ENCODE measurements at places on chromosomes 3 and 15. TPM values are rescaled to one million over a fixed set of nuclear protein-coding genes. Genes with fewer than 3 reads are reported as not detected.

DNA sequence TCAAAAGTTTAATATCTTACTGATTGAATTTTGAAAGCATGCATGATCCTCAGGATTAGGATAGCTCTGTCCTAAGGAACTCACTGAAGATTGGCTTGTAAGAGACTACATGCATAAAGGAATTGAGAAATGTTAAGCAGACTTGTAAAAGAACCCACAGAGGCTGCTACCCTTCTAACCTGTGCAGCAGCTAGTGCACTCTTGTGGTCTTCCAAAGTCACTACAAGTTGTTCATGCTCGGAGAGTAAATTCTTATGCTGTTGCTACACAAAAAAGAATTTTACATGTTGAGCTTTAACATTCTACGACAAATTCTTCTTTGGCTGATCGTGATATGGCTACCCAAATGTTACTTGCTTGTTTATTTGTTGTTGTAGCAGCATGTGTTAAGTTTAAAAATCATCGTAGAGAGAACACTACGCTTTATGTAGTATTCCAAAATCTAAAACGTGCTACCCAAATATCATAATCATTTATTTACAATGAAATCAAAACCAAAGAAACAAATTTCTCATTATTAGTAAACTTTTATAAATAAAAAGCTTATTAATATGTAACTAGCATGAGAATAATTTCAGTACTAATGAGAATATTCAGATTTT lies 55.0 kb downstream of the GOLIM4 start:
- ATAC-seq, result no peak

- no peak for ATAC-seq
Observed at GRCh38 chr3:141870091-141870687, 6.3 kb upstream of the ATP1B3 start.

FSIP1 gene
- total RNA-seq, result 0.34 TPM

- no peak for ATAC-seq
Observed at GRCh38 chr3:103112273-103112672, 677.5 kb downstream of the ZPLD1 start.

MST1R gene
- 0.74 TPM for total RNA-seq

ANKDD1A gene
- total RNA-seq, result 10.1 TPM

- ATAC-seq, result no peak
Observed at GRCh38 chr15:70049701-70050301, 47.9 kb downstream of the TLE3 start.

DNA sequence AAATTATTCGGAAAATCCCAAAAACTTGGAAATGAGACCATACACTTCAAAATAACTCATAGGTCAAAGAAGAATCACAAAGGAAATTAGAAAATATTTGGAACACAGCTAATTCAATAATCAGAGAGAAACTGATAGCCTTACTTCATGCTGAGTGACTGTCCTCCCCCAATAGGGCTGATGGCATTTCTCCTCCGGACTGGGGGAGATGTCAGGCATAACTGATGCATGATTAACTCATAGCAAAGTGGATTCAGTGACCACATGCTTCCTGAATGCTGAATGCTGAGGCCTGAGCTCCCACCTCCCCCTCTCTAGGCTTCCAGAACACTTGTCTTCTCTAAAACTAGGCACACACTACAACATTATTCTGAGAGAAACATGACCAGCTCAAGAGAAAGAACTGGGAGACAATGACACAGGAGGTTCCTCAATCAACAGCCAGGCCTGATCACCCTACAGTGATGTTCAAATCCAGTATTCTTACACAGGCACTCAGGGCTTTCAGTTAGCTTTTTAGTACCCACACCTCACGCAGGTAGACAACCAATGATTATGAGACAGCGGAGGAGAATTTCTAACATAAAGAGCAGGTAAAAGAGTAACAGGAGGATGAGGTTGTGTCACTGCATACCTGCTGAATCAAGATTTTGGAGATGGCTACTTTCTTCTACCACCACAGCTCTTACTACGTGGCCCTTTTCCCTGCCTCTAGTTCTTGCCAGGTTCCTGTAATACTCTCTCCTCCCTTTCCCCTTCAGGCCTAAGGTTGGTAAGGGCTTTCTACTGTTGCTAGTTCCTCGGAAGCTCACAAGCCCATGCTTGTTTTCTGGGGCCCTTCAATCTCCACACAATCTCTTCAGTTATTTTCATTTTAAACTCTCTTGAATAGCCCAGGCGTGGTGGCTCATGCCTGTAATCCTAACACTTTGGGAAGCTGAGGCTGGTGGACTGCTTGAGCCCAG lies 96.1 kb downstream of the FMN1 start:
- no peak for ATAC-seq

MKRN2OS gene
- not detected for total RNA-seq

SIAH2 gene
- total RNA-seq, result 92.4 TPM

- ATAC-seq, result no peak
Observed at GRCh38 chr15:70327856-70328678, 230.3 kb upstream of the TLE3 start.

DNA sequence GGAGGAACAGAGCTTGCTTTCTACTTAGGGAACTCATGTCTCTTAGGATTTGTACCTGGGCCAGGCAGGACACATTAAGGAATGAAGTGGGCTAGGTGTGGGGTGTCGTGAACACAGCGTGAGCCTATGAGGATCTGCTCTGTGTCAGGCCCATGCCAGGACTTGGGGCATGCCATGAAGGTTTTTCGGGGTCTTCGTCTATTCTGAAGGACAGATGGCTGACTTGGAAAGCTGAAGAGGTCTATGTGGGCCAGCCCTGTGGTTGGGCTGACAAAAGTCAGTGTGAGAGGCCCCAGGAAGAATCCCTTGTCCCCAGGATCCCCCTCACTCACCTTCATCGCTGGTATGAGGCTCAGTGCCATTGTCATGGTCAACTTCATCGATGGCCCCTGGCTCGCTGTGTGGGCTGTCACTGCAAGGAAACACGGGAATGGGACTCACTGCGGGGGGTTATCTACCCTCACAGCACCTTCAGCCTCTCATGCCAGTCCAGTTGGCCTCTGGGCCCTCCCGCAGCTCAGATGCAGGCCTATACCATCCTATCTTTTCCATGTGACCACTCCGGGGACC lies 46.8 kb upstream of the RAD18 start:
- ATAC-seq, result no peak

SAXO2 gene
- total RNA-seq, result not detected

GRCh38 chr3:52237657-52238172 lies 1.2 kb downstream of the TWF2 start:
- no peak for ATAC-seq

OCA2 gene
- not detected for total RNA-seq

DNA sequence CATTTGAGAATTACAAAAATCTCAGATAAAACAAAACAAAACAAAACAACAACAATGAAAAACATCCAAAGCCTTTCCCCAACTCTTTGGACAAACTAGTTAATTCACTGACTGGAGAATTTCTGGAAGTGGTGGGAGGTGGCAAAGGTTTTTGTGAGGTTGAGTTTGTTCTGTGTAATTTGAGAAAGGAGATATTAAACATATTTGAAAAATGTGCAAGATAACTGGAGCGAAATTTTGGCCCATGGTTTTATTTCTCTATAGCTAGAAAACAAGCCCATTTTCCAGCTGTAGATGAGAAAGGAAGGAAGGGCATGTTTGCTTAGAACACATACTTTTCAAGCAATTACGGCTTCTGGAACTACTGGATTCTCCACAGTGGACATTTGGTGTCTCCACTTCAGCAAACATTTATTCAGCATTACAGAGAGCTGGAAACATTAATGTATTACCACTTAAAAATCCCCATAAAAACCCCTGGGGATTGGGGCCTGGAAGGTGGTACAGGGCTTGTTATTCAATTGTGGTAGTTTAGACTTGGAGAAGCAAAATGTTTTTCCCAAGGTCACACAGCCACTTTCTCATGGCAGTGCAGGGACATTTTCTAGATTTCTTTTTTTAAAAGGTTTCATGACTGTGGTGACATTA lies 135.8 kb downstream of the THSD4 start:
- no peak for ATAC-seq

GRCh38 chr15:42083916-42084315 lies 10.4 kb downstream of the PLA2G4D start:
- ATAC-seq, result no peak

CPLX3 gene
- 0.19 TPM for total RNA-seq

GRCh38 chr3:152317956-152318355 lies 49.2 kb downstream of the MBNL1 start:
- ATAC-seq, result peak; percentile 62

GRCh38 chr15:81473177-81473576 lies 99.2 kb upstream of the TMC3 start:
- no peak for ATAC-seq

GRCh38 chr3:70069557-70069956 lies 70.0 kb downstream of the SAMMSON start:
- ATAC-seq, result no peak

DNA sequence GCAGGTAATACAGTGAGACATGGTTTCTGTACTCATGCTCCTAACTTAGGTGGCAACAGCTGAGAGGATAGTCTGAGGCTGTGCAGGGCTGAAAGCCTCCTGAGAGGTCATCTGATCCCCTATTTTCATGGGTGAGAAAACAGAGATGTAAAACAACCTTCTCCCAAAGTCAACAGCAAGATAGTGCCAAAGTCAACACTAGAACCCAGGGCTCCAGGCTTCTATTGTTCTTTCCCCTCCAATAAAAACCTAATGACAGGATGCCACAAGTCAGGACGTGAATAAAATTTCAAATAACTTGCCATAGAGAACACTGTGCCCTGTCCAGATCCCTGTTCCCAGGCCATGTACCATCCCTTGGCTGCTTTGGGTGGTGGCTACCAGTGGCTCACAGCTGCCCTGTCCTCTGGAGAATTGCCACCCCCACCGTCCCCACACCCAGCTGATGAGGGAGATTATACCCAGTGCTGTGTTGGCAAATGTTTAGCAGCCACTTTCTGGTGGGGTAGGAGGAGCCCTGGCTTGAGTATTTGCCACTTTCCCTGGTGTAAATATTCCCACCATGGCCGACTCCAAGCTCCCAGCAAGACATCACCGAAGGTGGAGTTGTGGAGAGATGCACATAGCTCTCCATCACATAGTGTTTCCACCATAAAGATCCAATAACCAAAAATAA lies 54.8 kb downstream of the SRGAP3 start:
- ATAC-seq, result no peak

DNA sequence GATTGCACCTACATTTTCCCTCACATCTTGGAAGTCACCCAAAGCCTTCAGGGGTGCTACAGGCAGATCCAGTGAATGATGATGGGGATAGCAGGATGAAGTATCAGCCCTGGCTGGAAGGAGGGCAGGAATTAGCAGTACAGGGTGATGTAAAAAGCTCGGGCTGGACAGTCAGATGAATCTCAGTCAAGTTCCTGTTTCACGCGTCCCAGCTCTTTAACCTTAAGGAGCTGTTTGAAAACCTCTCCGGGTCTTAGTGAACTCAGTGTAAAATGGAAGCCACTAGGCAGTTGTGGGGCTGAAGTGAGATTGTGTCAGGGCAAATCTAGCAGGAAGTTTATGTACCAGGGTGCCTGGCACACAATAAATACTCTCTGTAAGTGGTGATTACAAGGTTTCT lies 166.4 kb upstream of the PROK2 start:
- ATAC-seq, result no peak

- ATAC-seq, result no peak
Observed at GRCh38 chr15:78216276-78217104, 17.9 kb downstream of the ACSBG1 start.

DNA sequence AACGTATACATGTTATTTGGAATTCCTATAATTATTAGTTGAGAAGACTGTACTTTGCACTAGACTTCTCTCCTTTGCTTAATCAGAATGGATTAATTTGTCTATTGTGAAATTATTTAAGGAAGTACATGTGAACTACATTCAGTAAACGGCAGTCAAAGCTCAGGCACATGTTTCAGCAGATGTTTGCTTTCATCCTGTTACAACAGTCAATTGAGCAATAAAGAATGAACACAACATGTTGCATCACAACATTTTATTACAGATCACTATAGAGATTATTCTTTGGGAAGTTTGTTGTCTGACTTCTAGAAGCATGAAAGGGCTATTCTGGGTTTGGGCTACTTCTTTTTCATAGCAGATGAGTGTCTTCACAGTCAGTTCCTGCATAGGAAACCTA lies 39.2 kb downstream of the RAB27A start:
- ATAC-seq, result no peak

XCR1 gene
- 0.04 TPM for total RNA-seq

MUC20 gene
- 14.4 TPM for total RNA-seq

DNA sequence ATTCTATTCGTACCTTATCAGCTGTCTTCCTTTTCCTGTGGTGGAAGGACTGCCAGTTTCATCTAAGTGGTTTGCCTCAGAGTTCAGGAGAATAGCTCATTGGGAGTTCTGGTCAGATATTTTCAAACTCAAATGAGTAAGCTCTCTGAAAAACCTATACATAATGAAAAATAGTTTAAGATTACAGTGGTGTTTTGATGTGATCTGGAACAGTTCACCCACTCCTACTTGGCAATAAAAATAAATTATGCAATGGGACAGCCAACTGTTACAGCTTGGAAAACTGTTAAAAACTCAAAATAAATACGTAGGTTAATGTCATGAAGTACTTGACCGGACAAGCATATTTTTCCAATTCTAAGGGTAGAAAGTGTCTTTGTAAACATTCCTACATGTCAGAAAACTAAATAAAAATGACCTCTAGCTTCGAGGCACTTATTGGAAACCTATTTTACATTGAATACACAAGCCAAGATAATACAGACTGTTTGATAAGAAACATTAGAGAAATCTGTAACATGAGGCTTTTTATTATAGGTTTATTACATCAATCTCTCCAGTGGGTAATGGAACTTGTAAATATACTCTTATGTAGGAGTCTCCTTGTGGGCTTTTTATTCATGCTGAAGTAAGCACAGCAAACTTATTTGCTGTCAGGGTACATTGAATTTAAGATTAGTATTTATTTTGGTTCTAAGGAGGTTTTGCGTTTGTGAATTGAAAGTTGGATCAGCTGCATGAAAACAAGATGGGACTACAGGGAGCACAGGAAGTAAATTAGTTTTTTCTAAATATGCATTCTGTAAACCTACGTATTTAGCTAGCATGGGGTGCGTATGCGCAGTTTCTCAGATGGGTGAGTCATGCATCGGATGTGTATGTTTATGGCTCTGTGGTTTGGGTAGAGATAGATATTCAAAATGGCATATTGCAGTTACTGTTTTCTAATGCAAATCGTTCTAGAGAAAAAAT lies 453.1 kb downstream of the IL5RA start:
- no peak for ATAC-seq

MORC1 gene
- total RNA-seq, result not detected

GOLGA6L7 gene
- not detected for total RNA-seq

GRCh38 chr3:184230081-184230602 lies 757 bp downstream of the VWA5B2 start:
- no peak for ATAC-seq

All from activated T-helper 17 cell treated with anti-CD3 and anti-CD28 coated beads, Interleukin-2, amount 50 U/mL, for 72 hours (primary cell).